ENCODE measurements at places on chromosomes 4 and X. TPM values are rescaled to one million over a fixed set of nuclear protein-coding genes. Genes with fewer than 3 reads are reported as not detected.

The RTL9 gene
- 0.20 TPM for polyA plus RNA-seq

The SMR3B gene
- not detected for polyA plus RNA-seq

The SLC6A8 gene
- polyA plus RNA-seq, result 131 TPM

The VSIG1 gene
- not detected for polyA plus RNA-seq

The DCHS2 gene
- not detected for polyA plus RNA-seq

The TCEAL2 gene
- 7.6 TPM for polyA plus RNA-seq

The P2RY4 gene
- polyA plus RNA-seq, result 0.05 TPM

DNA sequence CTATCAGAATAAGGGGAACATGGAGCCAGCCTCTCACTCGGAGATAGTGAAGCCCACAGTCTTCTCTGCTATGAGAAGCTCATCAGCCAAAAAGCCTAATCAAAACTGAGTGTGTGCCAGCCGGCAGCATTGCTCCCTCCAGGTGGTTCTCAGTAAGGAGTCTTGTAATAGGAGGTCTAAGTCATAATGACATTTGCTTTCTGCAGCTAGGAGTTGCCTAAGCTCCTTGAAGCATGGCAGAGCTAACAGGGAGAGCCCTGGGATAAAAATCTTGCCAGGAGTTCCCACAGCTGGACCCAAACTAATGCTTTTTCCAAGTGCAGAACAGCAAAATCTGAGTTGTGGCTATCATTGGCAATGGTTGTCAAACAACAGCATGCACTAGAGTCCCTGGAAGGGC, 245.2 kb downstream of the SPATA18 start:
- DNase-seq, result peak; percentile 28

GRCh38 chrX:10821293-10821692, 200.9 kb upstream of the MID1 start:
- no peak for DNase-seq

DNA sequence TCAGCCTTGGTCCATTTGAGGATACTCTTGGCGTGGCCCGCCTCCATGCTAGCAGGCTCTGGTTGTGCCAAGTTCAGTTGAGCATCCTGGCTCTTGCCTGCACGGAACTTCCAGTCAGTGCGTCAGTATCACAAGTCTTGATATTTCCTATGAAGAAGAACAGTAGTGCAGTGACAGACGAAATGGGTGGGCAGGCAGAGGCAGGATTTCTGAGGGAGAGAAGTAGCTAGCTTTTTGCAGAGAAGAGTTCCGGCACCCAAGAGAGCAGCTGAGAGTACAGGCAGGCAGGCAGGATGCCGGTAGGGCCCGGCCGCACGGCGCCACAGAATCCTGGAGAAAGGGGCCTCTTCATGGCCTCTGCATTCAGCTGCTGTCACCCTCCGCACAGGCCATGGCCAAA, 56.1 kb upstream of the MSANTD1 start:
- DNase-seq, result no peak

- DNase-seq, result peak; percentile 24
These were observed 7.4 kb downstream of the DOK7 start for GRCh38 chr4:3470244-3471097.

GRCh38 chr4:10416441-10416840, 40.8 kb downstream of the ZNF518B start:
- no peak for DNase-seq

DNA sequence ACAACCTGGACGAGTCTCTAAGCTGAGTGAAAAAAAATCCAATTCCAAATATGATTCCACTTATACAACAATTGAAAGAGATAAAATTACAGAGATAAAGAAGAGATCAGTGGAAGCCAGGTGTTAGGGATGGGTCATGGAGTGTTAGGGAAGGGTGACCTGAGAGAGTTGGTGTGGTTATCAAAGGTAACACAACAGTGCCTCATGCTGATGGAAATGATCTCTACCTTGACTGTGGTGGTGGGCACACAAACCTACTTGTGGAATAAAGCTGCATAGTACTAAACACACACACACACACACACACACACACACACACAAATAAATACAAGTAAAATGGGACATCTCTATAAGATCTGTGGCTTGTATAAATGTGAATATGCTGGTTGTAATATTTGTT, 26.0 kb downstream of the BEND2 start:
- no peak for DNase-seq

DNA sequence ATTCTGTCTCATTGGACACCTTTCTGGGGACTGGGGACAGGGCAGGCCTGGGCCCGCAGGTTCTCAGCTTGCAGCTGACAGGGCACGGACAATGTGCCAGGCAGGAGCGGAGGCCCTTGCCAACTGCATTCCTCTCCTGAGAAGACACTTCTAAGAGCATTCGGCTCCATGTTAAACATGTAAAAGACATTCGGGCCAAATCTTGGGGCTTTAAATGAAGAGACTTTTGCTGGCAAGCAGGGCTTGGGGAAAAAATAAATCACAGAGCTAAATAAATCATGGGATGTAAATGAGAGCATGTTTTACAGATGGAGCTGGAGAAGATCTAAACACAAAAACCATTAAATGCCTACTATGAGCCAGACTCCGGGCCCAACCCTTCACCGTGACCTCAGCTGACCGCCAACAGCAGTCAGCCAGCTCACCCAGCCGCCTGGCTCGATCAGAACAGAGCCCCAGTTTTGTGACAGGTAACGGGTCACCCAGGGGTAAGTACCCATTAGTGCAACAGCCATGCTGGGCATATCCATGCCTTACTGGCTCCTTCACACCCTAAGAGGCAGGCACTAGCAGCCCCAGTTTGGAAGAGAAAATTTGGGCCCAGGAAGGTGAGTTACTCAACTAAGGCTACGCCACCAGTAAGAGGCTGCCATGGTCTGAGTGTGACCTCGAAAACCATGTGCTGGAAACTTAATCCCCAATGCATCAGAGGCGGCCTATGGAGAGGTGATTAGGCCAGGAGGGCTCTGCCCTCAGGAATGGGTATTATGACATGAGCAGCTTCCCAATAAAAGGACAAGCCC, 14.7 kb downstream of the WDR1 start:
- DNase-seq, result peak; percentile 75

DNA sequence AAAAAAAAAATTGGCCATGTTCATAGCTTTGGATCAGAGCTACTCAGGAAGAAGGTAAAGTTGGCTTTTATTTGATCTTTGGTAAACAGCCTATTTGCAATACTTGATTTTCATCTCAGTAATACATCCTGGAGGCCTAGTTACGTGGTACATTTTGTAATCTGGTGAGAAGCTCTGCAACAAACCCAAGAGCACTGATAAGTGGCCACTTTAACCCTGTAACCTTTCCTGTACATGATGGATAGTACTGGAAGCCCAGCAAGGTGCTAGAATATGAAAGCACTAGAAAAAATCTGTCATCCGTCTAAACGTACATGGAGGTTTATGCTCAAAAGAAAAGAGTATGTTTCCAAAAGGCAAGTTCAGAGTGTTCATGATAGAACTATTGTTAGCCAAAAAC, 88.3 kb upstream of the BMP2K start:
- no peak for DNase-seq

DNA sequence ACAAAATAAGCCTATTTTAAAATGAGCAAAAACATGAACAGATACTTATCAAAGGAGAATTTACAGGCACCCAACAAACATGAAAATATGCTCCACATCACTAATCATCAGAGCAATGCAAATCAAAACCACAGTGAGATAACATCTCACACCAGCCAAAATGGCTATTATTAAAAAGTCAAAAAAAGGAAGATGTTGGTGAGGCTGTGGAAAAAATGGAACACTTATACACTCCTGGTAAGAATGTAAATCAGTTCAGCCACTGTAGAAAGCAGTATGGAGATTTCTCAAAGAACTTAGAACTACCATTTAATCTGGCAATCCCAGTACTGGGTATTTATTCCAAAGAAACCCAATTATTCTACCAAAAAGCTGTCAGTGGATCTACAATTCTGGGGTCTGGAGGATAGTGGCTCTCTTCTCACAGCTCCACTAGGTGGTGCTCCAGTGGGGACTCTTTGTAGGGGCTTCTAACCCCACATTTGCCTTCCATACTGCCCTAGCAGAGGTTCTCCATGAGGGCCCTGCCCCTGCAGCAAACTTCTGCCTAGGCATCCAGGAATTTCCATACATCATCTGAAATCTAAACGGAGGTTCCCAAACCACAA, 9.1 kb upstream of the ZNF732 start:
- no peak for DNase-seq

DNA sequence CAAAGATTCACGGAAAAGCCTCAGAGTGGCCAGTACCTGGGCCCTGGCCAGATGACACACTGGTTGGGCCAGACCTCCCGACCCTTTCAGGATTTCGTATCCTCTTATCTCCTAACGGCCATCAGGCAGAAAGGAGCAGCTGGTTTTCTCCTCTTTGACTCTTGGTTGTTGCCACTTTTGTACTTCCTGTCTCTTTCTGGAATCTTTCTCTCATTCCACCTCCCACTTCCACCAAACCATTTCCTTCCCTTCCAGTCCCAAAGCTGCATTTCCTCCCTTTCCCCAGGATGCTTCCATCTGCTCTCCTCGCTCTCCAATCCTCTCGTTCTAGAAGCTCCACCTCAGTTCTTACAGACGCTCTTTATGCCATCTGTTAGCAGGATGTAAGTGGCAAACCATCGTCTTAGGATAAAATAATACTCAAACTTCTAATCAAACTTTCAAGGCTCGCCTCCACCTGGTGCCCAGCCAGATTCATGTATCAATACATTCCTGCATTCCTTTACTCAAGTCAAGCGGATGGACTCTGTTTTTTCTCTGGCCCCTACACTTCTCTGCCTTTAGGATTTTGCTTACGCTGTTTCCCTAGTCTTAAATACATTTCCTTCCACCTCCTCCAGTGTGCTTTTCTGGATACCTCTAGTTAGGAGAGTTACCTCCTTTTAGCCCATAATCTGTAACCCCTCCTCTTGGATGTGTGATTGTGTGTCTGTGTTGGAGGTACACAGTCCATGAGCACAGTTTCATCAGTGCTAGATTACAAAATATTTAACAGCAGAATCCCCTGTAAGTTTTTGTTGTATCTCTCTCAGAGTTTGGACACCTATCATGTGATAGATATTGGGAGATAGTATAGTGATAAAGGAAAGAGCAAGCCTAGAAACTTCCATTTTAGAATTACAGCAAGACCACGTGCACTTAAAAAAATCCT, 70.4 kb downstream of the LDB2 start:
- peak; percentile 55 for DNase-seq

- DNase-seq, result no peak
These were observed 687.2 kb downstream of the FAM133A start for GRCh38 chrX:94361241-94361640.

All from right cardiac atrium (tissue), 5 donors.